ENCODE measurements at places on chromosomes 7 and 10. TPM values are rescaled to one million over a fixed set of nuclear protein-coding genes. Genes with fewer than 3 reads are reported as not detected.

GRCh38 chr7:87599336-87599735, 1.3 kb downstream of the ABCB1 start:
- no peak for DNase-seq

- no peak for DNase-seq
These were observed 388.3 kb upstream of the MGMT start for GRCh38 chr10:129078746-129079145.

GDF2 gene
- not detected for total RNA-seq

AKR1C8 gene
- not detected for total RNA-seq

DNA sequence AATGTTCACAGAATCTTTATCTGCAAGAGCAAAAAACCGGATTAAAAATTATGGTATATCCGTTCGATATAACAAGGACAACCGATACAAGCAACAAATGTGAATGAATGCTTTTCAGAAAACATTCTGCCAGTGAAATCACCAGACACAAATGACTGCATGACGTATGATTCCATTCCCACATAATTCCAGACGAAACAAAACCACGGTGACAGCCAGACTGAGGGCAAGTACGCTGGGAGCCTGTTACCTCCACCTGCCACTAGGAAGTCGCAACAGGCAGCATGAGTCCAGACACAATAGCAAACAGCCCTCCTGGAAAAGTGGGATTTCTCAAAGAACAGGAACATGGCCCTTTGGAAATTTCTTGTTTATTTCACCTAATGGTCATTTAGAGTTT, 41.7 kb downstream of the MAD1L1 start:
- DNase-seq, result peak; percentile 41

GRCh38 chr10:102604439-102604841, 39.8 kb upstream of the TRIM8 start:
- peak; percentile 92 for DNase-seq

- DNase-seq, result peak; percentile 65
These were observed 271.0 kb downstream of the MAD1L1 start for GRCh38 chr7:1961701-1962276.

GIMAP5 gene
- total RNA-seq, result not detected

GRCh38 chr10:44873160-44873559, 38.0 kb upstream of the TMEM72 start:
- no peak for DNase-seq

POLR3A gene
- total RNA-seq, result 7.2 TPM

MOSPD3 gene
- 15.6 TPM for total RNA-seq

DNA sequence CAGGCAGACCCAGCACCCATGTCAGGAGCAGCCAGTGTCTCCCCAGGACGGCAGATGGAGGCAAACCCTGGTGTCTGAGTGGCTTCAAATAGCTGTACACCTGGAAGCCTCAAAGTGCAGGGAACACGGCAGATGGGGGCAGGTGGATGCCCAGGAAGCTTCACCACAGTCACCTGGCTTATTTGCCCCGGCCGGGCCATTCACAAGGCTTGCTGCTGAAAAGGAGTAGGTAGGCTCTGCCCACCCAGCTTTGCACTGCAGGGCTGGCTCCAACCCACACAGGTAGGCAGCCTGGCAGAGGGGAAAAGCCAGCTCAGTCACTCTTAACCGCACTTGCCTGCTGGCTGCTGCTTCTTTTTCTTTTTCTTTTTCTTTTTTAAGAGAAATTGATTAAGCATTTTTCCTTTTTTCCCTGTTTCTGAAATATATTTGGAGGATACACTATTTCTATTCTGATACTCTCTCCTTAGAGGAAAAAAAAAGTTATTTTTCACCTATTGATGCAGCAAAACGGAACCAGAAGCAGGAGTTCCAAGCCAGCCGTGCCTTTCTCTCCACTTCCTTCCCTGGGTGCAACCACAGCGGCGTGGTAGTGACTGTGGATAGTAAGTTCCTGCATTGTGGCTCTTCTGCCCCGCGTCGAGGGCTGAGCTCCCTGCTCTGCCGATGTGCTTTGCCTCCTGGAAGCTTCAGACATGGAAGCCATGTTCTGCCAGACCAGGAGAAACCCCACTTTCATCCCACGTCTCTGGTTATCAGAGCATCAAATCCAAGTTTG, 118.3 kb downstream of the KLF6 start:
- DNase-seq, result no peak

GRCh38 chr7:143214789-143215679, 6.8 kb upstream of the TAS2R40 start:
- DNase-seq, result peak; percentile 78

ACBD7 gene
- total RNA-seq, result 5.8 TPM

DNA sequence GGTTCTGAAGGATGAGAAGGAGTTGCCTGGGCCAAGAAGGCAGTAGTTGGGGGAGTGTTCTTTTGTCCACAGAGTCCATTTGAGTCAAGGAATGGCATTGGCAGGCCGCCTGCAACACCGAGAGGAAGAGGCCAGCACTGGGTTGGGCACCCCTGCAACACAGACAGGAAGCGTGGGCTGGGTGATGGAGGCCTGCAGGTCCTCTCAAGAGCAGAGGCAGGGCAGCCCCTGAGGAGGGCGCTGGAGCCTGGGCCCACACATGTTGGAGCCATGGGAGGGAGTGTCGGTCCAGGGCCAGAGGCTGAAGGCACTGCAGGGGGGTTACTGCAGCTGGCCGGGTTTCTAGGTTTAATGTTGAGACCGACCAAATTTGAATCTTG, 137.3 kb downstream of the PTPN20 start:
- peak; percentile 21 for DNase-seq

- DNase-seq, result no peak
These were observed 809.5 kb downstream of the GRID1 start for GRCh38 chr10:85557077-85557476.

DNA sequence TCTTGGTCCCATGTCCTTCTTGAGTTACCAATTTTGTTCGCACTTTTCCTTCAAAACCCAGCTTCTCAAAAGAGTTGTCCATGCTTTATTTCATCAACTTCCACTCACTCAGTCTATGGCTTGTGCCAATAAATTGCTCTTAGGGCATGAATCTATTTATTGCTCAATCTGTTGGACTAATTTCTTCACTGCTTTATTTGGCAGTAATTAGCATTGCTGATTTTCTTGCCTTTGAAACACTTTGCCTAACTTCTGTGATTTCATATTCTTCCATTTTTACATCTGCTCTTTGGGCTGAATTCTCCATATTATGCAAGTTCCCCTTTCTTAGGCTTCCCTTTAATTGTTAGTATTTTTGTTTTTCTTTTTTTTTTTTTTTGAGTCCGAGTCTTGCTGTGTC, 16.8 kb downstream of the DLD start:
- DNase-seq, result no peak

- DNase-seq, result no peak
These were observed 48.9 kb downstream of the VOPP1 start for GRCh38 chr7:55523366-55523765.
